ENCODE measurements at places on chromosomes 7 and 10.

DNA sequence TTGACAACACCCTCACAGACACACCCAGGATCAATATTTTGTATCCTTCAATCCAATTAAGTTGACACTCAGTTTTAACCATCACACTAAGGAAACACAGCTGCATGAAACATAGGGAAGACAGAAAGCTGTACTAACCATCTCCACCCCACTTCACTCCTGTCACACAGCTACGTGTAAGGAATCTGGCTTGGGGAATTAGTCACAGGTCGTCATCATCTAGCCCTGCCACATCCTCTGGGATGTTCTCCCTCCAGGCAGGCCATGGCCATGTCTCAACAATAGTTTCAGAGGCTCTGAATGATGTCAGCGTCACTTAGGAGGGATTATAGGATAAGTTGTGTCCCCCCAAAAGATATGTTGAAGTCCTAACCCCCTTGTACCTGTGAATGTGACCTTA, 10.8 kb upstream of the SEMA3C start:
- DNase-seq, result no peak

GRCh38 chr10:128730922-128731321, 604.7 kb upstream of the MKI67 start:
- no peak for DNase-seq

- no peak for DNase-seq
These were observed 209.7 kb downstream of the SKIDA1 start for GRCh38 chr10:21315645-21316220.

GRCh38 chr10:120643351-120643750, 186.3 kb downstream of the PLPP4 start:
- DNase-seq, result no peak

Measured in NCI-H774 (cell line).